ENCODE measurements at places on chromosomes 2 and 18.

DNA sequence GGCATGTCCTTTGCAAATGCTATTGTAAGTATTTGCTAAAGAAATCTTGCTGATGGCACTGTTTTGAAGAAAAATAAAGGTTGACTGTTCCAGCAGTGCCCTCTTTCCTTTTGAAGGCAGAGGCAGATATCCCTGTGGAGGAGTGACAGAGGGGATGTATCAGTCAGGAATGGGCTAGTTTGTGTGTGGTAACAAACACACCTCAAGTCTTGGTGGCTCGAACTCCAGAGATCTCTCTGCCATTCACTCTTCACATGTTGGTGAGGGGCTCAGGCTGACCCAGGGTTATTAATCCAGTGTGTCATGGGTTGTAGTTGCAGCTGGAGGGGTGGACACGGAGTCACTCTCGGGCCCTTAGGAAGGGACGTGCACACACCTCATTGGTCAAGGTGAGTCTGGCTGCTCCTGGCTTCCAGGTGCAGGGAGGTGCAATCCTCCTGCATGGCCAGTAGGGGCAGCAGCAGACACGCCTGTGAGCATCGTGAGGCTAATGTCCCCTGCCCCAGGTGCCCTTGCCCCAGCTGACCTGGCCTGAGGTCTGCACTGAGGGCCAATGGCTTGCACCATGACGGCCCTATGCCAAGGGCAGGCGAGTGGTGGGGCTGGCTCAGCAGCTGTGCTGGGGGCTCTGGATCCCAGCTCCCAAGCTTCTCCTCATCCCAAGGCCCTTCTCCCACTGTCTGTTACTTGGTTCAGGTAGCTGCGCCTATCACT, 146.5 kb downstream of the ASB1 start:
- DNase-seq, result peak; percentile 49

DNA sequence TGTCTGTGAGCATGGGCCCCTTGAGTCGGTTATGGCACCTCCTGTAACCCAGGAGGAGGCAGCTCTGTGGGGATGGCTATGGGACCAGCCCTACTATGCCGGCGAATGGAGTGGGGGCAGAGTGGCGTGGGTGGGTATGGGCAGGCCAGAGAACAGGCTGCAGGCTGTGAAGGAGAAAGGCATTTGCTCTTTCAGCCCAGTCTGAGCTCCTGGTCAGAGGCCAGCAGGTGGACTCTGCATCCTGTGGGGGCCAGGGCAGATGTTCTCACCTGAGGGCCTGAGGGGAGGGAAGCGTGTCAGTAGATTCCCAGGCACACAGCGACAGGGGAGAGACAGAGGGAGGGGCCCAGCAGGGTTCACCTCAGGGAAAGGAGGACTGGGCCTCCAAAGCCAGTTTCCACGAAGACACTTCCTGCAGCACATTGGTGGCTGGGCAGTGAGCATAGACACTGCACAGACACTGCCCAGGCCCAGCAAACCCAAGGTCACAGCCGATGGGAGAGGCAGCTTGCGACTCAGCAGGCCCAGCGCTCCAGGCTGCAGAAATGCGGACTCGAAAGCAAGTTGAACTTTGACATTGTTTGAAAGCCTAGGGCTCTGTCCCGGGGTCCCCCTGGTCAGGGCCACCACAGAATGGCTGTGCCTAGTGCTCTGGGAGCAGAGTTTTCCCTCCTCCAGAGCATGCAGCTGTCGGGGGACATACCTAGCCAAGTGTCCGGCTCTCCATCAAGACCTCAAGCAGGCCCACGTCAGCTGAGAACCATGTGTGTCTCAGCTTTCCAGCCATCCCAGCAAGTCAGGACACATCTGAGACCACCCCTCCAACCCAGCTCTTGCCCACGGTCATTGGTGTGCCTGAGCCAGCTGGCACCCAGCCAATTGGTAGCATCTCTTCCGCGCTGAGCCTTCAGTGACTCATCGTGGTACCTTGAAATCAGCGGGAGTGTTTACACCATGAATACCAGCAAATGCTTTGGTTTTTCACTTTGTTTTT, 53.8 kb downstream of the TGOLN2 start:
- peak; percentile 62 for DNase-seq

DNA sequence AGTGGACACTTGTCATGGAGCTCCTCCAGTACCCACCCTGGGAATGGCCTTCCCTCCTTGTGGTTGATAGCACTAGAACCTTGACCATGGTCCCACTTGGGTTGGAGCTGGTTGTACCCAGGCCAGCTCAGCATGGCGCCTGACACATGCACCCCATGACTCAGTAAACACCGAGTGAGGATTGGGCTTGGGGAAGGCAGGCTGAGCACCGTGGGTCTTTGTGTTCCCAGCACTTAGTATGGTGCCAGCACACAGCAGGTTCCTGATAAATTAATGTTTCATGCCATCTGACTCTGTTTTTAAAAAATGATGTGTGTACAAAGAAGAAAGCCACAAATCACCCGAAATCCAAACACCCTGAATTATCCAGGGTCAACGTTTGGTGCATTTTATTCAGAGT, 69.8 kb downstream of the CIB4 start:
- no peak for DNase-seq

GRCh38 chr2:178394859-178395258, 56.1 kb downstream of the PRKRA start:
- DNase-seq, result no peak

- DNase-seq, result no peak
These were observed 187.1 kb downstream of the ZBTB7C start for GRCh38 chr18:48222118-48222517.

- no peak for DNase-seq
These were observed 108.9 kb upstream of the MAP4K3 start for GRCh38 chr2:39545957-39546356.

DNA sequence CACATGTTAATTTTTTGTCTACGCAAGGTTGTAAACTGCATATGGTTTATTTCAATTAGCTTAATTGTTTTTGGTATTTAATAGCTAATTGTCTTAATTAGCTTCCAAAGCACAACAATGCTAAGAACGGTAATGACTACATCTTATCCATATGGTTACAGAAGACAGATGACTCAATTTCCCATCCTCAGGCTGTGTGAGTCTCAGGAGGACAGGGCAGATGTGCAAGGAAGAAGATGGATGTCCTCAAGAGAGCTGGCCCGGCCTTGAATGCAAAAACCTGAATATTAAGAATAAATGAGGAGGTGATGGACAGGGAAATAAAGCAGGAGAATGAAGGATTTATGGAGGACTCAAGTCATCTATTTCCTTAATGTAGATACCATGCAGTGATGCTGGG, 31.4 kb downstream of the SLC4A3 start:
- no peak for DNase-seq

GRCh38 chr2:128364441-128364911, 45.8 kb upstream of the HS6ST1 start:
- DNase-seq, result no peak

DNA sequence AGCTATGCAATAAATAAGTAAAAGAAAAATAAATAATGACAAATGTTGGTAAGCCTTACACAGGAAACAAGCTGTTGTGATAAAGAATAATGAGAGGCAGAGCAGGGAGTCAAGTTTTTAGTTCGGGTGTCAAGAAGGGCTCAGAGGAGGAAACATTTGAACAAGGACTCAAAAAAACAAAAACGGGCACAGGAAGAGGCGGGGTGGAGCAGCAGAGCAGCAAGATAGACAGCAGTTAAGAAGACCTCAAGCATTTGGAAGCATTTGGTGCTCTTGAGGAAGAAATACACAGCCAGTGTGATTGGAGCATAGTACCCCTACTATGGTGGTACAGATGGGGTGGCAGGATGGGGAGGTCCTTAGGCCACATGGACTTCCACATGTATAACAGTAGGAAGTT, 2.8 kb downstream of the TMEM169 start:
- no peak for DNase-seq

DNA sequence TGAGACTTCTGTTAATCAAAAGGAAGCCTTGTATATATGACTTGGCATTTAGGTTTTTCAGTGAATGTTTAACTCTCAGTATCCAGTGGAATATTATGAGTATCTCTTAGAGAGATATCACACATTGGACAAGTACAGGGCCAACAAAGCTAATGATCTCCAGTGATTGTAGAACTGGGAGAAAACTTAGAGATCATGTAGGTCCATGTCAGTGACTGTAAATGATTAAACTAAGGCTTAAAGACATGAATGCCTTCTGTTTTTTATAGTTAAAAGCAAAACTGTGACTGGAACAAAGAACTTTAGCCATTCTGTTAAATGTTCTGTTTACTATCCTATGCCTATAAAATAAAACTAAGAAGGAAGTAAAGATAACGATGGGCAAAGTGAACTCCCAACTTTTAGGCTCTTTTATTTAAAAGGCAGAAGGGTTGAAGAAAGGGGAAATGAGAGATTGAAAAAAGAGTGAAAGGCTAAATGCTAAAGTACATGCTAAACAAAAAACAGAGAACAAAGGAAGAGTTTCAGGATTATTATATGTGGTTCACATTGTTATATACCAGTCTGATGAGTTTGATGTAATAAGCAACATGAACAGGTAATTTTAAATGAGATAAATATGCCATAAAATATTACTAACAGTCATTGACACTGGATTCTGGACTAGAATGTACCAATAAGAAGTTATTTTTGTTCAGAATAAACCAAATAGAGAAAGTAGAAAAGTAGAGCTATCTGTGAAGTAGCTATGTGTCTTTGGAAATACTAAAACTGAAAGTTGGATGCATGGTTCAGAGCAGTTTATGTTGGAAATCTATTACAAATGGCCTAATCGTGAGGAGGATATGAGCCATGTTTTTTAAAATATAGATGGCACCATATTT, 37.1 kb upstream of the TNFRSF11A start:
- DNase-seq, result no peak

DNA sequence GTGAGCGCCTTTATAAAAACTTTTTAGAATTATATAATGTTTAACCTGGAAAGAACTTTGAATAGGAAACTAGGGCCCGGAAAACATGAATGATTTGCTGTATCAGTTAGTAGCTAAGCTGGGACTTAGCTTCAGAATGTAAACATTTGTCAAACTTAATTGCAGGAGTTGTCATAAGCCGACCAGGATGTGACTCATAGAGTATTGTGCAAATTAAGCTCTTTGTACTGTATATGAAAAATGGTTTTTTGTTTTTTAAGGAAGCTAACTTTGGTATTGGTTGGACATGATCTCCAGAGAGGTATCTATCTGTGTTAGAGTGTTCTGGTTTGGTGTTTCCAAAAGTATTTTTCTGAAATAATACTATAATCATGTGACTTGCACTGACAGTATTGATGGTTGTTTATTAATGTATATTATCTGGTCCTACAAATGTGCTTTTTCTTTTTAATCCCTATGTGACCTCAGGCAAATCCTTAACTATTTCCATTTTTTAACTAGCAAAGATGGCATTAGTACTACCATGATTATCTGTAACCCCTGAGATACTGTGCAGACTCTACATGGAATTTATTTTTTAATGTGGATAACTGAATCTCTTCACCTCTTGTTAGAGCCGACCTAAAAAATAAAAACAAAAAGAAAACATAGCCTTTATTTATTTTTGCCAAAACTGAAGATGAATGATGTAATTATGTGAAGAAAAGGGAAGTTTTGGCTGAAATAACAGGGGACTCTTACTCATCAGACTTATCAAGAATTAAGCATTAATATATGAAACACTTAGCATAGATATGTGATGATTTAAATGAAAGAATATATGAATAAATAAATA, 11.7 kb downstream of the YIPF4 start:
- no peak for DNase-seq

DNA sequence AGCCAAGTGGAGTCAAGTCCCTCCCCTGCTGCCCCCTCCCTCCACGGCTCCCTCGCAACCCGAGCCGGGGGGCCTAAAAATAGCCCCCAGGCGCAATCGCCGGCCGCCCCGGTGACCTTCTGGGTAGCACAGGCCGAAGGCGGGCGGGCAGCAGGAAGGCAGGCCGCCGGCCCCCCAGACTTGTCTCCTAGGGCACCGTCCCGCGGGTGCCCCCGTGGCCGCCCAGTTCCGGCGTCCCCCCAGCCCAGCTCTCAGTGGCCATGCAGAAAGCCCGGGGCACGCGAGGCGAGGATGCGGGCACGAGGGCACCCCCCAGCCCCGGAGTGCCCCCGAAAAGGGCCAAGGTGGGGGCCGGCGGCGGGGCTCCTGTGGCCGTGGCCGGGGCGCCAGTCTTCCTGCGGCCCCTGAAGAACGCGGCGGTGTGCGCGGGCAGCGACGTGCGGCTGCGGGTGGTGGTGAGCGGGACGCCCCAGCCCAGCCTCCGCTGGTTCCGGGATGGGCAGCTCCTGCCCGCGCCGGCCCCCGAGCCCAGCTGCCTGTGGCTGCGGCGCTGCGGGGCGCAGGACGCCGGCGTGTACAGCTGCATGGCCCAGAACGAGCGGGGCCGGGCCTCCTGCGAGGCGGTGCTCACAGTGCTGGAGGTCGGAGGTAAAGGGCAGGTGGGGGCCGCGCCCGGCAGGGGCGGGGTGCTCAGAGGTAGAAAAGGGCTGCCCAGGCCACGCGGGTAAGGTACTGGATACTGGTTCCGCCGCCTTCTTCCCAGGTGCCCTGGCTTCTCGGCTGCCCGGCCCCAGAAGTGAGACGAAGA, at the start of gene SPEG:
Gene SPEG (plus strand): TSS at position 126 of the 808 bp plus-strand sequence. CDS start 135 bp downstream, at position 261.
- DNase-seq, result no peak

- DNase-seq, result no peak
These were observed 24.6 kb upstream of the STK25 start for GRCh38 chr2:241532733-241533601.

- DNase-seq, result no peak
These were observed 201.8 kb upstream of the LYPD1 start for GRCh38 chr2:132871831-132872230.

DNA sequence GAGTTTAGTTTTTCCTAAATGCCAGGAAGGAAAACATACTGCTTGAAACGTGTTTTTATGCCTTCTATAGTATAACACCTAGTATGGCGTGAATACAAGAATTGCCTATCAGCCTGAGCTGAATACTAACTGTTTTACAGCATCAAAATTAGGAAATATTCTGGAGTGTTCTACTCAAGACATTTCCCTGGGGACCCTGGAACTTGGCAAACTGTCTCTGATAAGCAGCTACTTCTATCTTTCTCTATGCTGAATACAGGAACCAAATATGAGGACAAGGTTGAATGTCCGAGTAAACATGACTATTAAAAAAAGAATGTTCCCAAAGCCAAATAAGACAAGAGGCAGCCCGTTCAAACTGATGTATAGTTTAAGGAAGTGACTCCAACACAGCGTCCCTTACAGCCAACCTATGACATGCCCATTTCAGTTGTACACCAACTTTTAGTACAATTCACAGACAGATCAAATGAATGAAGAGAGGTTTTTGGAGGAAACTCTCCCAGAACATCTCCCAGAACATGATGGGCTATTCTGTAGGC, 951.3 kb upstream of the ACVR2A start:
- no peak for DNase-seq

- DNase-seq, result no peak
These were observed 462.6 kb upstream of the TMEFF2 start for GRCh38 chr2:192657362-192657761.

DNA sequence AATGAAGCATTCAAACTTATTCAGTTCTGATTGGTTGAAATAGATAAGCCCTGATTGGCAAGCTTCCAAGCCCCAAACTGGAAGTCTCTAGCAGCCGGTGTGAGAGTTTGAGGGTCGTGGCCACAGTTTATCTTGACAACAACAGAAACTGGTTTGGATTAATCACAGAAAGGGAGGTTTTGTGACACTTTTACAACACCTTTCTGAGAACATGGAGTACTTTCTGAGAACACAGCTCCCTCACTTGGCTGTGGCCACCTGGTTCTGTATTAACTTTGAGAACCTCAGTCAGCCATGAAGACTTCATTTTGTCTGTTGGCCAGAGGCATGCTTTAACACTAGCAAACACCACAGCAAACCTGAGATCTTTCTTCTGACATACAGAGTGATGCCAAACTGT, 280.7 kb upstream of the VWC2L start:
- no peak for DNase-seq

Data from A549 (cell line).